ENCODE measurements at places on chromosomes 12 and 14. TPM values are rescaled to one million over a fixed set of nuclear protein-coding genes. Genes with fewer than 3 reads are reported as not detected.
A peak's percentile ranks its signal among the peaks of the same experiment; 100 is the strongest.

GRCh38 chr14:32336702-32337101 is 7.6 kb downstream of the AKAP6 start:
- H3K27ac ChIP-seq, result no peak overlapping the region
- DNase-seq, result no peak
- H3K4me3 ChIP-seq, result no peak overlapping the region
- no peaks in the 10 kb centered on the region for H3K36me3 ChIP-seq
- H3K4me1 ChIP-seq, result 0 out of 2 replicates have a peak, but pooled peaks cover 1% of the 10 kb centered on the region

DNA sequence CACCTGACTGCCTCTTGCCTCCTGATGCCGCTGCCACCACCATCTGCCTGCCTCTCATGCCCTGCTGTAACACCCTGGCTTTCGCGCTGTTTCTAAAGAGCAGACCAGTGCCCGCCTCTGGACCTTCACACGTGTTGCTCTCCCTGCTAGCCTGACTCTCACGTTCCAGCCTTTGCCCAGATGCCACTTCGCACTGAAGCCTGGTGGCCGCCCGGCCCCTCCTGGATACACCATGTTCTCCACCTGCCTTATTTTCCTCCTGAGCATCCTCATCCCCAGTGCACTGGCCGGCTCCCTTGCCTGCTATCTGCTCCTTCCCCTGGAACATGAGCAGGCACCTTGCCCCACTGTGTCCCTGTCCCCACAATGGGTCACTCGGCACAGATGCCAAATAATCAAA is 146.5 kb downstream of the PIWIL1 start:
- no peak for DNase-seq
- no peak overlapping the region for H3K4me3 ChIP-seq
- H3K36me3 ChIP-seq, result no peaks in the 10 kb centered on the region

DNA sequence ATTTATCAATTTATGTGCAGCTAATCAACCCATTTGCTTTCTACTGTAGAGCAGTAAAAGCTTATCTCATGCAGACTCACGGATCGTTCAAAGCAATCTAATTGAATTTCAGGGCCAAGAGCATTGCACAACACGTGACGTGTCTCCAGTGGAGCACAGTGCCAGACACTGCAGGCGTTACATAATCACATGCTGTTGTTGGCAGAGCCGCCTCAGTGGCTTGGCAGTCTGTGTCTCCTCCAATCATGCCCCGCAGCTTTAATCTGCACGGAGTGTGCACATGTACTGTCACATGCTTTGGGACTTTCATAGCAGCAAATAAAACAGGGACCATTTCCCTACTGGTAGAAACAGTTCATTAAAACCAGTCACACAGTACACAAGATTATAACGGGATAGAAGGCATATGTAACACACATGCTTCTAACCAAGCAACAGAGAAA is 309.3 kb downstream of the ITPR2 start:
- H3K4me1 ChIP-seq, result no peaks in the 10 kb centered on the region
- DNase-seq, result no peak
- H3K27ac ChIP-seq, result no peak overlapping the region
- H3K4me3 ChIP-seq, result no peak overlapping the region

DNA sequence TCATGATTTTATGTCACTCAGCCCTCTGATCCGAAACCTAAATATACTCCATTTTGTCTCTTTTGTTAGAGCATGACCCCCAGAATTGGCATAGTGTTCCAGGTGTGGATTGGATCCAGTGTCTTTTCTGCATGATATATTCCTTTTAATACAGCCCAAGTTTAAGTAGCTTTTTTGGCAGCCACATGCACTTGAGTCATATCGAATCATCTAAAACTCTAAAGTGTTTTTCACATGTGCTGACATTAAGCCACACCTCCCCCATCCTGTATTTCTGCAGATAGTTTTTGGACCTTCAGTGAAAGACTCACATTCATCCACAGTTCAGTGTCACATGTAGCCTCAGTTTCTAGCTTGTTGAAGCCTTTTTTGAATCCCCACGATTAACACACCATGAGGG is 30.6 kb downstream of the BORCS5 start:
- no peak for DNase-seq
- H3K4me1 ChIP-seq, result no peaks in the 10 kb centered on the region
- H3K4me3 ChIP-seq, result no peak overlapping the region
- H3K27me3 ChIP-seq, result no peaks in the 10 kb centered on the region

GRCh38 chr14:89085231-89085731 is 260.8 kb downstream of the TTC8 start:
- DNase-seq, result no peak
- no peak overlapping the region for H3K4me3 ChIP-seq
- H3K27ac ChIP-seq, result no peak overlapping the region
- no peaks in the 10 kb centered on the region for H3K36me3 ChIP-seq

DNA sequence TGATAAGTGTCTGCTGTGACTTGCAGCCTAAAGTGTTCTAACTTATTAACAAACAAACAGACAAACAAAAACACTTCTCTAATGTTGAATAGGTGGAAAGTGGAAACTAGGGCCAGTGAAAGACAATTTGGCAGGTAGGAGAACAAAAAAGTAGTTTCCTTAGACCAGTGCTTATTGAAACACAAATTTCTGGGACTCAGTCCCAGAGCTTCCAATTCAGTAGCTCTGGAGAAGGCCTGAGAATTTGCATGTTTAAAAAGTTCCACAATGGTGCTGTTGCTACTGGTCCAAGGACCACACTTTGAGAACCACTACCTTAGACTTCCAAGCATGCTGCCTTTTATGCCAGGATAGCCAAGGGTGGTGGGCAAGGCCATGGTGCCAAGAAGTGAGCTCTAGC is 67.8 kb downstream of the AKAP6 start:
- H3K4me1 ChIP-seq, result peaks cover 14% of the 10 kb centered on the region
- H3K4me3 ChIP-seq, result no peak overlapping the region
- no peak for DNase-seq
- H3K36me3 ChIP-seq, result no peaks in the 10 kb centered on the region
- no peak overlapping the region for H3K27ac ChIP-seq

- no peaks in the 10 kb centered on the region for H3K36me3 ChIP-seq
- H3K27me3 ChIP-seq, result no peaks in the 10 kb centered on the region
- H3K4me3 ChIP-seq, result no peak overlapping the region
These were observed 8.1 kb upstream of the RABGGTA start for GRCh38 chr14:24279301-24280186.

DNA sequence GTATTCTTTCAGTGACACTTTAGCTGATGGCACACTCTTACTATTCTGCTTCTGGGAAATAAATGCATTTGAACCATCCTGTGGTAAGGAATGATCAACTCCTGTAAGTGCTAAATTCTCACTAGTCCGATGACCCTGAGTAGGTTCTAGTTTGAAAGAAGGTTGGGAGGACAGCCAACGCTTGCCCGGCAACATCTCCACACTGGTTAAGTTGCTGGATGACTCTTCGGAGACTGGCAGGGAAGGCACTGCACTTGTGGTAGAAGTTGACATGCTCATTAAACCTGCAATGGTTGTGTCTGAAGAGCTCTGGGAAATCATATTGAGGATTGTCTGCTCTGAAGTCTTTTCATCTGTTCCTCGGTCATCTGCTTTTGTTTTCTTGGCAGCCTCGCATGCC is 12.0 kb upstream of the KANSL2 start:
- no peak for DNase-seq
- H3K4me3 ChIP-seq, result no peak overlapping the region
- H3K27ac ChIP-seq, result no peak overlapping the region
- H3K36me3 ChIP-seq, result peaks cover 40% of the 10 kb centered on the region
- H3K4me1 ChIP-seq, result no peaks in the 10 kb centered on the region
- no peaks in the 10 kb centered on the region for H3K27me3 ChIP-seq

- peak; percentile 82 for DNase-seq
- peaks cover 76% of the 10 kb centered on the region for H3K4me1 ChIP-seq
- H3K4me3 ChIP-seq, result peak within 1 kb of the TSS; percentile 80
These were observed at the start of gene RBMS2 for GRCh38 chr12:56521590-56522371. RBMS2 (plus strand) TSS chr12:56521820; CDS start chr12:56522024, 204 bp downstream.

DNA sequence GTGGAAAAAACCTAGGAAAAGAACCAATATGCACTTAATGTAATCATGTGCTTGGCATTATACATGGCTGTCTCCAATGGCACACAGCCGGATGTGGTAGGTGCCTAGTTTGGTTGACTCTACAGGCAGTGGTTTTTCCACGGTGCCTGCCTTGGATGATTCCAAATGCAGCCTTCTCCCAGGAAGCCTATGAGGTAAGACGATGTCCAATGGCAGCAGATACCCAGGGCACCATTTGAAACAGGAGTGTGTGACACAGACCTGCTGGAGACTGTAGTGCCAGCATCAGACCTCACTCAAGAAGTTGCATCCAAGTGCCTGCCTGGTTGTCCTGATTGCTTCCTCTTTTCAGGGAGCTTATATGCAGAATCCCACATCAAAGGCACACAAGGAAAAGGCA is 88.0 kb upstream of the VASH1 start:
- DNase-seq, result no peak
- H3K27me3 ChIP-seq, result peaks cover 91% of the 10 kb centered on the region
- H3K36me3 ChIP-seq, result no peaks in the 10 kb centered on the region
- H3K4me1 ChIP-seq, result no peaks in the 10 kb centered on the region

DNA sequence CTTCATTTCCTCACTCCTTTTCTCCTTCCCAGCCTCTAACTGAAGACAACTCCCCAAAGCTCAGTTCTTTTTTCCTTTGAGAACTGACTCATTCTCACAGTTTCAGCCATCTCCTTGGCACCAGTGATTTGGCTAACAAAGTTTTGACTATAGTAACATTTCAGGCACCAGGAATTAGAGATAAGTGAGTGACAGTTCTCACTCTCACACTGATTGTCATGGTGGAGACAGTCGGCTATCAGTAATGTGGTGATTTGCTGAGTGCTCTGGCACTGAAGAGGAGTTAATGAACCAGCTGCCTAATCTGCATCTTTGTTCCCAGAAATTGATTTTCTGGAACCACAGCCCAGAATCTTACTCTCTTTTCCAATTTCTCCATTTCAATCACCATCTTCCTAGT is 29.5 kb downstream of the HELB start:
- no peak overlapping the region for H3K4me3 ChIP-seq
- no peak overlapping the region for H3K27ac ChIP-seq
- no peaks in the 10 kb centered on the region for H3K36me3 ChIP-seq
- no peak for DNase-seq

GRCh38 chr12:117027251-117028086 is 71.7 kb downstream of the TESC start:
- DNase-seq, result no peak
- no peak overlapping the region for H3K4me3 ChIP-seq
- H3K27ac ChIP-seq, result no peak overlapping the region
- H3K36me3 ChIP-seq, result 0 out of 2 replicates have a peak, but pooled peaks cover 3% of the 10 kb centered on the region
- H3K27me3 ChIP-seq, result no peaks in the 10 kb centered on the region
- no peaks in the 10 kb centered on the region for H3K4me1 ChIP-seq

DNA sequence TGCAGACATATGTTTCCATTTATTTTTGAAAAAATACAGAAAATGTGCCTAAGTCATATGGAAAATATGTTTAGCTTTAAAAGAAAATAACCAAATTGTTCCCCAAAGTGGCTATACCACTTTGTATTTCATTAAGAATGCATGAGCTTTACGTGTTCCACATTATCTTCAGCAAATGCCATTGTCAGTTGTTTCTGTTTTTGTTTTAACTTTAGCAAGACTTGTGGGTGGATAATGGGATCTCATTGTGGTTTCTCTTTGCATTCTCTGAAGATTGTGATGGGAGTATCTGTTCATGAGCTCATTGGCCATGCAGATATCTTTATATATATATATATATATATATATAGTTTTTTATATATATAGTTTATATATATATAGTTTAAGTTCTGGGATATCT is 181.5 kb downstream of the CCER1 start:
- no peak overlapping the region for H3K4me3 ChIP-seq
- H3K27me3 ChIP-seq, result no peaks in the 10 kb centered on the region
- no peak for DNase-seq
- H3K27ac ChIP-seq, result no peak overlapping the region

Gene PCNX4
- total RNA-seq, result 58.3 TPM

Gene PLEKHH1
- total RNA-seq, result 13.6 TPM

Gene ANKRD33
- total RNA-seq, result not detected

Gene ANGEL1
- total RNA-seq, result 31.7 TPM

Measured in PC-9 (cell line).